ENCODE measurements at places on chromosomes 3 and 15. TPM values are rescaled to one million over a fixed set of nuclear protein-coding genes. Genes with fewer than 3 reads are reported as not detected.

Gene SERINC4
- not detected for total RNA-seq

Gene PDZRN3
- total RNA-seq, result 14.1 TPM

Gene CXCR6
- total RNA-seq, result not detected

Gene FSD2
- total RNA-seq, result not detected
